ENCODE measurements at places on chromosomes 1 and 21.

GRCh38 chr1:90711696-90712095, 5.4 kb downstream of the BARHL2 start:
- DNase-seq: no peak

DNA sequence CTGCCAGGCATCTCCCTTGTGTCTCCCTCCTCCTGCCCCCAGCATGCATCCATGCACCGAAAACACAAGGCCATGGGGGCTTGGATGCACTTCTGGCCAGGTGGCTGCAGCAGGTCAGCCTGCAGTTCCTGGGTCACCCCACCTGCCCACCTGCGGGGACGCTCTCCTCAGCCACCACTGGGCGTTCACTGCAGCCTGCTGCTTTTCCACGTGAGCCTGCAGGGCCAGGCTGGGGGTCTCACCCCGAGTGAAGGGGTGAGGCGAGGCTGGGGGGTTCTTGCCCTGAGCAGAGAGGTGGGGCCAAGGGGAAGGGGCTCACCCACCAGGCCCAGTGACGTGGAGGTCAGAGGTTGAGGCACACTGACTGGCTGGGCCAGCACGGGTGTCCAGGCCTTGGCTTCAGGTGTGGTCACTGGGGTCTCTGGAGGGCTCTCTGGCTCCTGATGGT, 64.6 kb downstream of the WNT9A start:
- no peak for DNase-seq

GRCh38 chr1:197249324-197249723, 18.7 kb upstream of the CRB1 start:
- no peak for DNase-seq

DNA sequence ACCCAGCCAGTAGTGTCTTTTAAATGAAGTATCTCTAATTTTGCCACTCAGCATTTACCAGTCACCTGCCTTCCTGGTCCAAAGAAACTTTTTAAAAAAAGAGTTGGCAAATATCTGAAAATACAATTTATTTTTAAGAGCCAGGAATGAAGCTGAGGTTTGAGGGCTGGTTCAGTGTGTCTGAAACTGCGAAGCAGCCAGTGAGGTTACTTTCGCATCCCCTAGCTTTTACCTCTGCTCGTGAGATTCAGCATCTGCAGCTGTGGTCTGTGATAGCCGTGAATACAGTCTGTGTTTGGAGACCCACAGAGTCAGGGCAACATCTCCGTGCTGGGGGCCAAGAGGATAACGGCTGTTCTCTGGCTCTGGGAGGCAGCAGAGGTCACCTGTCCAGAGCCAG, 21.3 kb upstream of the KCNAB2 start:
- DNase-seq: no peak

- no peak for DNase-seq
Observed at GRCh38 chr21:24163539-24163938, 1443.7 kb downstream of the MRPL39 start.

DNA sequence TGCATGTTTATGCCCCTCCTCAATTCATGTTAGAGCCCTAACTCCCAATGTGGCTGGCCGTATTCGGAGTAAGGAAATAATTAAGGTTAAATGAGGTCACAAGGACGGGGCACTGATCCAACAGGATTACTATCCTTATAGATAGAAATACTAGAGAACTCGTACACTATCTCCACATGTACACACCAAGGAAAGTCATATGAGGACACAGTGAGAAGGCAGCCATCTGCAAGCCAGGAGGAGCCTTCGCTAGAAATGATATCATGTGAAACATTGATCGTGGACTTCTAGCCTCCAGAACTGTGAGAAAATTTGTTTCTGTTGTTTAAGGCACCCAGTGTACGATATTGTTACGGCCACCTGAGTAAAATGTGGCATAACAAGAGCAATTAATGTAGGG, 79.7 kb downstream of the FAF1 start:
- no peak for DNase-seq

DNA sequence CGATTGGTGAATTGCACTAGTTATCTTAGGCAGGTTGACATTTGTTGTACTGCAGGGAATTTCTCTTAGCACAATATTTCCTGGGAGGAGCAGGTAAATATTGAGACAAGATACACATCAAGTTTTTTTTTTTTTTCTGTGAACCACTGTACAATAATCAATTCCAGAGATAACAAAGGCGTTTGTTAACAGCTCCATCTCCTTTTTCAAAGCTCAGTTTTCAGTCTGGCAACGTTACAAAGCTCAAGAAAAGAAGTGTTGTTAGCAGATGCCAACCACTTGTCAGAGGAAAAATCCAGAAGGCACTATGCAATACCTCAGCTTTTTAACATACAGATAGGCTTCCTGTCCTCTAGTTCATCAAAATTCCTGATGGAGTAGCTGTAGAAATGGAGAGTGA, 40.9 kb upstream of the DAB1 start:
- DNase-seq: no peak

GRCh38 chr1:219088778-219089557, 84.7 kb upstream of the LYPLAL1 start:
- DNase-seq: no peak

DNA sequence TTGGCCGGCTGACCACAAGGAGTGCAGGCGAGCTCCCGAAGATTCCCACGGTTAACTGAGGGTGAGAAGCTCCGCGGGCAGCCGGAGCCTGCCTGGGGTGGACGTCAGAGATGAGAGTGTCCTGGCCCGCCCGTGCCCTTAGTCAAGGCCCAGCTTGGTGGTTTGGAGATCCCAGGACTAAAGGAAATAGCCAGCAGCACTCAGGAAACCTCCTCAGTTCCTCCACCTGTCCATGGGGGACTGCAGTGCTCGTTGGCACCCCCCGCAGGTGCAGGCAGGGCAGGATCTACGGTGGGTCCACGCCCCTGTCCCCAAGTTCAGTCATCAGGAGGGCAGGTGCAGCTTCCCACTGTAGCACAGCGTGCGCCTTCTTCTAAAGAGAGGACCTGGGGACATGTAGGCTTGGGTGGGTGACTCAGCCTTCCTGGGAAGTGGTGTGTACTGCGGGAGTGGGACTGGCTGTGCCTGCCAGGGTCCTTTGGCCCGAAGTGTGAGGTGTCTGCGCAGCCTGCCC, 32.5 kb downstream of the SLX9 start:
- no peak for DNase-seq

DNA sequence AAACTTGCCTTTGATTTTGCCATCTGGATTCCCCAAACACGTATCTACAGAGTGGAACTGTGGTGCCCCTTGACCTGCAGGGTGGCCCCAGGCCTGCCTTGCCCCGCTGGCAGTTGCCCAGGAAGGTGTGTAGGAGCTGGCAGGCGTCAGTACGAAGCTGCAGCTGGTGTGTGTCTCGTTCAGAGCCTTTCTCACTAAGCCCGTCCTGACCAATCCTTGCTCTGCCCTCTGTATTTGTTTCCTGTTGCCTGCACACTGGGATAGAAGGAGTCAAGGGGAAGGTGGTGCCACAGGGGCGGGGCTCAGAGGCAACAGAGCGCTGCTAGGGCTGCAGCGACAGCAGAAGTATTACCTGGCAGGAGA, 5.2 kb upstream of the VSIG8 start:
- DNase-seq: no peak

DNA sequence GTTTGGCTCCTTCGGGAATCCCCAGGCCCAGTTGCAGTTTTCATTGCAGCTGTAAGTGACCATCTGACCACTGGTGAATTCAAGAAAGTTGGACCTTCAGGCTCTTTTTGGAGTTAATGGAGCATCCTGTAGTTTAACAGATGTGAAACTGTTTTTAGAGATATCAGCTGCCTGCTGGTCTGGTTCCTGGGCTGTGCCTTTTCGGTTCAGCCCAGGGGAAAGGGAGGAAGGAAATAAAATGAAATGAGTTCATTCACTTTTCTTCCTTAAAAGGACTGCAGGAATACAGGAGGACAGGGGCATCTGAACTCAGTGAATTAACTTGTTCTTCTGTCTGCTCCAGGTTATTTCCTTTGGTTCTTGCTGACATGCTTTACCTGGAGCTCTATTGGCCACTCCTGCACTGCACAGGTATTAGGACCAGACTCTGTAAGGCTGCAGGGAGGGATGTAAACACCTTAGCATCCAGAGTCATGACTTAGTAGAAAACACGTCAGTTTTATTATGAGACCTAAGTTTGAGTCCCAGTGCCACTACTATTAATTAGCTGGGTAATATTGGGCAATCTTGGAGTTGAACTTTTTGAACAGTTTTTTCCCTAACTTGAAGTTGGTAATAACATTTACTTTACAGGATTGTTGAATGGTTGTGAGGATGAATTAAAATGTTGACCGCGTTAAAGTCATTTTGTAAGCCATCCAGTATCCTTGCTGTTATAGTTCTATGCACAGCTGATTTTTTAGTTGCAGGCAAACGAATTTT, 83.6 kb downstream of the LRRC8D start:
- DNase-seq: no peak

- DNase-seq: no peak
Observed at GRCh38 chr1:99727575-99728185, 38.8 kb downstream of the FRRS1 start.

DNA sequence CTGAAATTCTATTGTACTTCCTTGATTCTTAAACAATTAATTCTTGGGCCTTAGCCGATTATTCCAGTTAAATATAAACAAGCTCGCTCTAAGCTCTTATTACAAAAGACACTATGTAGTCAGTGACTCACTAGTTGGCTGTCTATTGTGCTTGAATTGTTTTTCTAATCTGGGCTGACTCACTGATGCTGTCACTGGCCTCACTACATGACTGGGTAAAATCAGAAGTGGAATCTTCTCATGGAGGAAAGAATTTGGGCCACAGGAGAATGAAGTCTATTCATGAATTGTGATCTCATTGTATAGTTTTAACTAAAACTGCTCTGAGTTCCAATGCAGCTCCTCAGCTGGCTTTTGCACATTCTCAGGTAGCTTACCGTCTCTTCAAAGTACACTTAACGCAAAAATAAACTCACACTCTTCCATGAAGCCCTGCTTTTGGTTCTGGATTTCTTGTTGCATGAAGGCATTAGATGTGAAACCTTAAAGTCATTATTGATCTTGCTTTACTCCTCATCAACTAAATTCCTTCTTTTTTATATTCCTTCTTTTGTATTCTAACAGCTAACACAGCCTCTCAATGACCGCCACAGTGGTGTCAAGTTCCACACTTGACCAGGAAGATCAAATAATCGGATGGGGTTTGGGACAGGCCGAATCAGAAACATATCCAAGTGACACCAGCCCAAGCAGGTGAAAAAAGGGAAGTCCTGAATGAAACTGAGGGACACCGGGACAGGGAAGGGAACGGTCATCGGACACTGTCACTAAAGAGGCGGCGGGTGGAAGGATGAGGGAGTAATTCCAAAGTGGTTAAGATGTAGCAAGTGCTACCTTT, 80.9 kb upstream of the LBR start:
- DNase-seq: no peak

DNA sequence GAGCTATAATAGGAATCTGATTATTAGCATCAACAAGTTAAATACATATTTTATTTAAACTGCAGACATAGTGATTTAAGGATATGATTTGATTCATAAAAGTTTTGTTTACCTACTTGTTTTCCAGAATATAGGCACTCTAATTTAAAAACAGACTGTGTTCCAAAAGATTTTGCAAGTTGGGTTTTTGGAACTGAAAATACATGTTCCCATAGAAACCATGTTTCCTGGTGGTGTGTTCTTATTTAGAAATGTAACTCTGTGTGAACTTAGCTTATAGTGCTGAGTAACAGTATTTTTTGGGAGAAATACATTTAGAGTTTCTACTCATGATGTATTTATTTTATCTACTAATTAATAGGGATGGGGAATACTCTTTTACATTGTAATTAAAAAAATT, 21.8 kb downstream of the USP25 start:
- DNase-seq: no peak

Data from activated T-cell treated with anti-CD3 and anti-CD28 coated beads for 1 hour (primary cell).